Activated CD4-positive, alpha-beta T cell treated with anti-CD3 and anti-CD28 coated beads for 48 hours (primary cell): ENCODE measurements at places on chromosomes 5 and 9.

- DNase-seq = no peak
Observed at GRCh38 chr5:113446358-113446927, 11.7 kb upstream of the TSSK1B start.

GRCh38 chr5:5270958-5271785 is 131.0 kb downstream of the ADAMTS16 start:
- DNase-seq = no peak

DNA sequence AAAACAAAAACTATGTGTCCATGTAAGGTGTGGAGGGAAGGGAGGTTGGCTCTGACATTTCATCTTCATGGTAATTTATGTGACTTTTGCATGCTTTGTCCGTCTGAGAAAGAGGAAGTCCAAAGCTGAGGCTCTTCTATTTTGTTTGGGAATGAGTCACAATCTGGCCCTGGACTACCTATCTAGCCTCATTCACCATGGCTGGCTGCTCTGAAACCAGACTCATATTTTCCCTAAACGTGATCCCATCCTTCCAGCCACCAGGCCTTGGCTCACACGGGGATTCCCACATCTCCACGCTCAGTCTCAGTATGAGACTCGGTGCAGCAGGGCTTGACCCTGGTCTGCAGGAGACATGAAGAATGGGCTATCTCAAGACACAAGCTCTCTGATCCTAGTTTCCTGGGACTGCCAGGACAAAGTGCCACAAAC is 672.8 kb downstream of the ACTL7B start:
- no peak for DNase-seq

DNA sequence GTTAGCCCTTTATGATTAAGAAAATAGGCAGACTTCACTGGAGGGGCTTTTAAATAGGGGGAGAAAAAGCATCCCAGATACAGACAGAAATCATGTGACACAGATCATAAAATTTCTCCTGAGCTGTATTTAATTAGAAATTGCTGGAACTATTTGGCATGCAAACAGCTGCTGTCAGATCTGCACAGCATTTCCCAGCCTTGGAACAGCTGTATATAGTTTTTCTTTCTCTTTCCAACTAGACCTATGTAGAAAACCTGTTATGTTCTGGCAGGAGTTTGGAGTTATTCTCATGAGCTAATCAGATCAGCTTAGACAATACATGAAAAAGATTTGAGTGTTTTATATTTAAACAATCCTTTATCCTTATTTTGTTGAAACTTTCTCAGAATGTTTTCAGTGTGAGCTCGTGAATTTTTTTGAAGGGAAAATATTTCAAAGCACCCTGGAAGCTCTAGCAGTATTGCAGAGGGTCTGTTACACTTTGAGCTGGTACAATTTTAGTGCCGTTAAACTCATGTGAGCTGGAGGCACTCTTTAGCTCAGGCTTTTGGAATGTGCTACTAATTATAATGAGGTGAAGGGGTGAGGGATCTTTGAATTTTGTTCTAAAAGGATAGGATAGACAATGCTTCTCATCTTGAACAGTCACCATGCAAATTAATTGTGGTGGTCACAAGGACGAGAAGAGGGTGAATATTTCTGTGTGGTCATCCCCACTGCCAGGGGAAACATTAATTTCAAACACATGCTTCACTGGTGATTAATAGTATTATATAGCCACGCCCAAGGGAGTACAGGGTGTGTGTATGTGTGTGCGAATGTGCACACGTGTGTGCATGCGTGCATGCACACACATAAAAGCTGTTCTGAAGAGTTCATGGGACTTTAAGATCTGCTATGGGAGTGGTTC is 239.4 kb upstream of the FBXL7 start:
- DNase-seq = no peak

- DNase-seq = no peak
Observed at GRCh38 chr5:3607541-3608181, 12.0 kb downstream of the IRX1 start.
